ENCODE measurements at places on chromosomes 3 and 15.

GRCh38 chr3:93906245-93906644 is 67.5 kb downstream of the PROS1 start:
- DNase-seq: no peak

DNA sequence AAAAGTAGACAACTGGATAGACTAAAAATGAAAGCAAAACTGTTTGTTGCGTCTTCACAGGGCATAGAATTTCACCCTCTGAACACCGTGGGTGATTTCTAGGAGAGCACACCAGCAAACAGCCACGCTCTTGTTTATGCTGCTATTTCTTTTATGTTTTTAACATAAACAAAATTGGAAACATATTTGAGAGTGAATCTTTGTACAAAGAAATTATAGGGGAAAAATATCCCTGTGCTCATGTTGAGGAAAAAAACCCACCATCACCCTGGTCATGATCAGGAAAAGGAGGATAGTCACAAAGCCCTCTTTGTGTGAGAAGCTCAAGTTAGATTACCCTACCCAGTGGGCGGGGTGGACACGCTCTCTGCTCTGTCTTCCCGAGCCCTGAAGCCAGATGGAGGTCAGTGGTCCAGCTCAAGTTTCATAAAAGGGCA is 313.3 kb downstream of the SATB1 start:
- peak; percentile 14 for DNase-seq

- no peak for DNase-seq
Observed at GRCh38 chr15:71484080-71484479, 326.3 kb upstream of the NR2E3 start.

DNA sequence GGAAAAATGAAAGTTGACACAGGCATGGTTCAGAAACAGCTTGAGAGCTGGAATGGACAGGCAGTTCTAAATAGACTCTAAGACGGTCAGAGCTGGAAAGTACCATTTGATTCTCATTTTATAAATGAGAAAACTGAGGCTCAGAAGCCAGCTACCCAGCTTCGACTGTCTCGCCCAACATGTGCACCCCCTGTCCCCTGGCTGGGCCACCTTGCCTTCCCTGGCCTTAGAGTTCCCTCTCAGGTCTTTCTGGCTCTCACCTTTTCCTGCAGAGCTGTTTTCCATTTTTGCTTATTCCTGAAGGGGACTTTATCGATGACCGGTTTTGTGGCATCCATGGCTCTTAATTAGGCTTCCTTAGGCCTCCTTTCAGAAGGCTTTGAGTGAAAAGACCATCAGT is 17.3 kb upstream of the DOCK3 start:
- DNase-seq: no peak

GRCh38 chr15:89858661-89859458 is 34.9 kb downstream of the AP3S2 start:
- no peak for DNase-seq

DNA sequence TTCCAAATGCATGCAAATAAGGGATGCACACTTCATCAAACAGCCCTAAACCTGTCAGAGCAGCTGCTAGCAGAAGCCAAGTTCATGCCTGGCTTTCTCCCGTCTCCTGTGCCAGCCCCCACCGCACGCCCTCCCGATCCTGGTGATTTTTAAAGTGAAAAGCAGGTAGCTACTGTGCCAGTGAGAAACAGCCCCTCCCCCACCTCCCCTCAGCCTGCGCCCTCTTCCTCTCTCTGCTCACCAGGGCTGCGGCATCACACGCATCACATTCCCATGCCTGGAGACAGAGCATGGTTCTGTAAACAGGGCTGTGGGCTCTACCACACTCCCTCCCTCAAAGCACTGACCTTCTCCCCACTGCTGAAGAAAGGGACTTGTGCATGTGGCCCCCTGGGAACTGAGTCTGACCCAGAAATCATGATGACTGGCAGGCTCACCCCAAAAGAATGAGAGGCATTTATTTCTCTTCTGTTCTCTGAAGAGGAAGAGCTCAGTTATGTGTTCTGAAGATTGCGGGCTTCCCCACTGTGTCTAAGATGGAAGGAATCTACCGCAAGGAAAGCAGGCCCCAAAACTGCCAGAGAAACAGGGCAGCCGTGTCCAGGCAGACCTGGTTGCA is 14.5 kb upstream of the SLC6A1 start:
- DNase-seq: no peak
